Frontal cortex (tissue), 4 donors: ENCODE measurements at places on chromosomes 3 and 15.

DNA sequence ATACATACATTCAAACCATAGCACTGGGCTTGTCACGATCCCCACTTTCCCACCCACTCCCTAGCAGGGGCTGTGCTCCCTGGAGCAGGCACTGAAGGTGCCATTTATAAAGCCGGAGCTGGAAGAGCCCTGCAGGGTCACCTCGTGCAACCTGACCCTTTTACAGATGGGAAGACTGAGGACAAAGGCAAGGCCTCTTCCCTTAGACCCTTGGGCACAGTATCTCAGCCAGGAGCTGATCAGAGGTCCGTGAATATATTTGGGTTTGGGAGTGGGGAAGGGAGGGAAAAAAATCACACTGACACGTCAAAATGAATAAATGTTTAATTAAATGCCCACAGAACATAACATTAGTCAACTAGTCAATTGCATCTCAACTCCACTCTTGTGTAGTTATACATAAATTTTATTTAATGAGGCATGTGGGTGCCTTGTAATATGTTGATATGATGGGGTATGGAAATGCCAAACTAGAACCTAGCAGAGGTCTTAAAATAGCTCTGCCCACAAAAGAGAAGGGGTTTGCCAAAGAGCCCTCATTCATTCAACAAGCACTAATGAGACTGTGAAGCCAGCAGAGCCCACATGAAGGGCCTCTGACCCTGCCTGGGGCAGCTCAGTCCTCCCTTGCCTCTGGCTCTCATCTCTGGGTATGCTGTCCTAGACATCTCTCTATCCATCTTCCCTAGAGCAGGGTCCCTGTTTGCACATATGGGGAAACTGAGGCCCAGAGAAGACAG is 119.4 kb downstream of the NUP210 start:
- no peak for DNase-seq

- DNase-seq: no peak
These were observed 628.2 kb downstream of the NR2F2 start for GRCh38 chr15:96958721-96959120.

DNA sequence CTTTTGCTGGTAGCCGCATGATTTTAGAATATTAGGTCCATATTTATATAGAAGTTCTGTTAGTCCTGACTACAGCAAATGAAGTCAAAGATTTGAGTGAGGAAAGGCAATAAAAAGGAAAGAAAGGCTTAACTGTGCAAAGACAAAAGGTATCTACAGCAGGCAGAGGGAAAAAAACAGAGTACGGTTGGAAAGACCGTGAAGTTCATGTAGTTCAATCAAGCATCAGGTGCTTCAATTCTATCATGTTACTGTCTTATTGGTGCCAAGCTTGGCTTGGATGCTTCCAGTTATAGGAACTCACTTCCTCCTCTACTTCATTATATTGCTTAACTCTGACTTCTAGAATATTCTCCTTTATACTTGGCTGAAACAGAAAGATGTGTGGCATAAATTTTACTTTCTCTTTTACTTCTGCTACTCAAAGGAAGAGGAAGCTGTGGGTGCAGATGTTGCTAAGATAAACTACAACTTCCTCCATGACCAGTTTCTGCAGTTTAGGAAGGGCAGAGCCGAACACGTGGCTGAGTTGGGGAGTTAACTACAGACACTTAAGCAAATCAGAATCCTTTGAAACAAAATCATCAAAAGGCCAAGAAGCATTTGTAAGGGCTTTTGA is 72.6 kb upstream of the ZBED2 start:
- no peak for DNase-seq

- no peak for DNase-seq
These were observed 64.4 kb downstream of the CCDC54 start for GRCh38 chr3:107441617-107442016.

- no peak for DNase-seq
These were observed 657.5 kb upstream of the DPPA4 start for GRCh38 chr3:109994853-109995252.
